ENCODE measurements at places on chromosomes 6 and 20.

- no peak for DNase-seq
These were observed 137.6 kb downstream of the CLIC5 start for GRCh38 chr6:45877970-45878590.

- no peak for DNase-seq
These were observed 17.4 kb downstream of the RCAN2 start for GRCh38 chr6:46473881-46474280.

DNA sequence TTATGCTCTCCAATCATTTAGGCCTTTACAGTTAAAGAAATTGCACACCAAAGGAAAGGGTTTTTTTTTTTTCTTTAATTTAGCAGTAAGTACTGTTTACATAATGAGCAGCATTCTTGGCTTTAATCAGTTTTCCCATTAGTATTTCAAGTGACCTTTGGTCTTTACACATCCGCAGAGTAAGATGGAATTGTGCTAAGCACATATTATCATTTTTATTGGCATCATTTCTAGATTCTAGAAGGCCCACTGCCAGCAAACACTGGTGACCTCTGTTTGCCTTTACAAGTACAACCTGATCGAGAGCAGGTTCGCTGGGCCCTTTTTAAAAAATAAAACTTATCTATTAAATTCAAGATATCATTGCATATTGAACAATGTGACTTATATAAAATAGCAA lies 104.3 kb downstream of the ADGRG6 start:
- DNase-seq: no peak

DNA sequence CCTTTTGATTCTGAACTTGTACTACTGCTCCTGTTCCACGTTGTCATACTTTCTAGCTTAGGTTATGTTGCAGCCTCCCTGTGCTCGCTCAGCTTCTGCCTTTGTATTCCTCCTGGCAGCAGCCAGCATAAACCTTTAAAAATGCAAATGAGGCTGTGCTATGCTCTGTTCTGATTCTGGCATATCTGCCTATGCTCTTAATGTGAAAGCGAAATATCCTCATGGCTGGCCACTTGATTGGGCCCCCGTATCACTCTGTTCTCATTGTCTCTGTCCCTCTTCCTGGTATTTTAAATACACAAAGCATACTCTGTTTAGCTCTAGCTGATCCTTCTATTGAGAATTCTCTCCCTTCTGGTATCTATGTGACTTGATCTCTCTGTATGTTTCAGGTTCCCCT lies 139.0 kb downstream of the JARID2 start:
- no peak for DNase-seq

- DNase-seq: no peak
These were observed 381.2 kb downstream of the C6orf118 start for GRCh38 chr6:164928057-164928727.

GRCh38 chr6:160272707-160273106 lies 14.1 kb upstream of the SLC22A2 start:
- DNase-seq: no peak

DNA sequence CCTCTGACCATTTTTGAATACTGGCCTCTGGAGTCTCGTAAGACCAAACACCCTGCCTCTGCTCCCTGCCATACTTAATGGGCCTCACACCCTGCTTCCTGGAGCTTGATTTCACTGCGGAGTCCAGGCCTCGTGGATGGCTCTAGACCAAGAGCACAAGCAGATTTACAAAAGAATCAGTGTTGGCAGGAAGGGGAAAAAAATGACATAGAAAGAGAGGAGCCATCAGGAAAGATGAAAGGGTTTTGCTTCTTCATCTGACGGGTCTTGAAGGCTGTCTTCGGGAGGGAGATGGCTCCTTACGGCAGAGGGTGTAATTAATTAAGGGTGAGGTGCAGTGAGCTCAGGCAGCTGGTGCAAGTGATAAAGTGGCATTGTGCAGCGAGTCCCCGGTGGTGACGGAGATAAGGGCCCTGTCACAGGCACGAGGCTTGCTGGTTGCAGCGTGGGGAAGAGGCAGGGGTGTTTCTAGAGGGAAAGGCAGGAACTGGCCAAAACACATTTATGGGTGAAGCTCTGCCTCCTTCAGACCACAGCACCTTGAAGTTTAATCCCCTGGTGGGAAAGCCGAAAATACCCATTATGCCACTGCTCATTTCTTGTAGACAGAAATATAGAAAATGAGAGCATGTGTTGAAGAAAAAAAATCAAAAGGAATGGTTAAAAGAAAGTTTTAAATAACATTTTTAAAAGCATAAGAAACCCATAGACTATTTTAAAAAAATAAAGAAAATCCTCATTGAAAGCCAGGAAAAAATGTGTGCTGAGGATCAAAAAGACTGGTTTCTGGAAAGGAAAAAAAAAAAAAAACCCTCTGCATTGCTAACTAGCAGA lies 128.6 kb upstream of the LRFN2 start:
- DNase-seq: no peak

- DNase-seq: no peak
These were observed 1.3 kb downstream of the HMGA1 start for GRCh38 chr6:34237722-34238584.

GRCh38 chr20:23634044-23634801 lies 3.5 kb downstream of the CST3 start:
- DNase-seq: no peak

- DNase-seq: no peak
These were observed at the start of gene HRH3 for GRCh38 chr20:62219992-62220665. HRH3 (minus strand) TSS chr20:62220278; CDS start chr20:62219970, 308 bp downstream.

- DNase-seq: no peak
These were observed 261.0 kb upstream of the THEMIS start for GRCh38 chr6:128161839-128162238.

DNA sequence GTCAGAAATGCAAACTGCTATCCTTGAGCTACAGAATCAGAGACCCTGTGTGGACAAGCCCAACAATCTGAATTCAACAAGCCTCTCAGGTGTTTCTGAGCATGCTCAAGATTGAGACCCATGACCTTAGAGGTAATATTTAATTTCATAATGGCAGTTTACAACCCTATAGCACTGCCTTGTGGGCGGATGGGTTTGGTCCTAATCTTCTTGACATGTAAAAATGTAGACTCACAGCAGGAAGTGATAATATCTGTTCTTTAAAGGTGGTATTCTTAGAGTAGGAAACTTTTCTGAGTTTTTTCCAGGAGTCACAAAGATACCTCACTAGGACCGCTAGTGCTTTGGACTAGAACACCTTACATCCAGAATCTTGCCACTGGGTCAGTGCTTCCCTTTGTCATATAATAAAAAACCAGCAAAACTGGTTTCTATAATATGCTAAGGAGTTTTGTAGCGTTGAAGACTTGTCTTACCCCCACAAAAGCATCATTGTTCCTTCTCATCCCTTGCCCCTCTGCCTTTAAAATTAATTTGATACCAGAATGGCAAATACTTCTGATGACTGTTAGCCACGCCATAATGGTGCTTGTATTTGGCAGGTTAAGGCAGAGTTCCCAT lies 52.6 kb downstream of the E2F3 start:
- no peak for DNase-seq

- DNase-seq: no peak
These were observed 13.7 kb downstream of the RBCK1 start for GRCh38 chr20:421685-422250.

DNA sequence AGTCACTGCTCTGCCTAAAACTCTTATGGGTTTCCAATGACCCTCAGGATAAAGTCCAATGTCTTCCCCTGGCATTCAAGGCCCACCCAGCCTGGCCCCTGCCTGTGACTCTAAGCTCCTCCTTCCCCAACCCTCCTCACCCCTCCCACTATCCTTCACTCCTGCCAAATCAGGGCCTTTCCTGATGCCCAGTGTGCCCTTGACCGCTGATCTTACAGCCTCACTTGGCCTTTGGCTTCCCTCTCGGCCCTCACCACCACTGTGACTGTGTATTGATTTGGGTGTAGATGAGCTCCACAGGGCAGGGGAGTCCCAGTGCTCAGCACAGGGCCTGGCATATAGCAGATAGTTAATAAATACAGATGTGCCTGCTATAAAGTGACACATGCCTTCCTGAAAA lies 115.7 kb downstream of the TOX2 start:
- DNase-seq: no peak

DNA sequence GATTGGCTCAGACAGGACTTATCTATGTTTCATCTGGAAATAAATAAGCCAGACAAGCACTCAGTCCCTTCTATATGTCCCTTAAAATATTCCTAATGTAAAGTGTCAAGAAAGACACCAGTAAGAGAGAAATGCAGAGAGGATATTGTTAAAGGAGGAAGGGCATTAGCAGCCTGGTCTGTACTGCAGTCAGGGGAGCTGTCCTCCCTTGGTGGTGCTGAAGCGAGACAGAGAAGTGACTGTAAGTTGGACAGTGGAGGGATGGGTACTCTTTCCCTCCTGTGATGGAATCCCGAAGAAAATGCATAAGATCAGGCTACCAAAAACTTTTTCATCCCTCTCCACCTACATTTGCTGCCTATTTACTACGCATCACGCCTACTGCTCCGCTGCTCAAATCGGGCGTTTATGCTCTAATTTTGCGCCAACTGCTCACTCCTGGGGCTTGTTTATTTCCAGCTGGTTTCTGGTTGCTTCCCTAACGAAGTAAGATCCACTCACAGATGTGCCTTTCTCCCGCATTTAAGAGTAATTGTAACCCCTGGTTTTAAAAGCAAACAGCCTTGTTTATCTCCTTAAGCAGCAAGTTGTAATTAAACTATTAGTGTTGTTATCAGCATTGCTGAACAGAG lies 35.2 kb downstream of the PHACTR1 start:
- DNase-seq: no peak

- DNase-seq: no peak
These were observed 5.6 kb downstream of the FBXO9 start for GRCh38 chr6:53070806-53071205.

DNA sequence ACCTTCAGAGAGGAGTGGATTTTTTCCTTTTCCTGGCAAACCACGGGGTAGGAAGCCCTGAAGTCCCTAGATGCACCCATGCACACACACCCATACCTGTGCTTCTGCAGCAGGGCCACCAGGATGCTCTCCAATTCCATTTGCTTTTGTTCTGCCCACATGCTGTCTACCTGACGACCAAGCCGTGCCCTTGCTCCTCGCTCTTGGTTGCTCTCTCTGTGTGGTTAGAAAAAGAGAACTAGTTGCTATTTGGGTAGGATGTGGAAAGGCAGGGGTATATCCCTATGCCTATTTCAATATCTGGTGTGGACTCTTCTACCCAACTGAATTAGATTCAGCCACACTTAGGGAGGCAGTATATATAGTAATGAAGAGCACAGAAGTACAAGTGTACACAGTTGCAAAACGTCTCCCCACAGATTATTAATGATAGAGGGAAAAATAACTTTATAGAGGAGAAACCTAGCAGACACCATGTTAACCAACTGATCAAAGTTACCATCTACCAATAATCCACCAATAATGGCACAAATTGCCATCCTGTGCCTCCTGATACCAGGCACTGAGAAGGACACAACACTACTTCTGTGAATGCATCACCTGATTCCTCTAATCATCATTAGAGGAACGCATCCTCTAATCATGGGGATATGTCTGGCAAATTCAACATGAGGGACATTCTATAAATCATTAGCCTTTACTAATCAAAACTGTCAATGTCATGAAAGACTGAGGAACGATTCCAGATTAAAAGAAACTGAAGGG lies 7.3 kb downstream of the GHRH start:
- DNase-seq: no peak

DNA sequence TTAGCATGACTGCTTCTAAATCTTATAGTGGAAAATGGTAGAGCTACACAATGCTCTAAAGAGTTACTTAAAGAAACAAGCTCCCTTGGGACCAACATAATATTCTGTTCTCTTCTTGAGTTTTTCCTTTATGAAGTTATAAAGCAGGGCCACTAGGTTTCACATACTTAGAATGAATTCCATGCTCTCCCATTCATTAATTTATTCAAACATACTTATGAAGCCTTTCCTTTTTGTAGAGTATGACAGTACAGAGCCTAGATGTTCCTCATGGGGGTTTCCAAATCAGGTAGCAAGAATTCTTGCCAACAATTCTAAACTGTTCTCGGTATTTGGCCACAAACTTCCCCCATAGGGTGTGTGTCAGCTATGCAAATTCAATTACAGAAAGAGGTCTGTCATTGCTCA lies 20.6 kb upstream of the FABP7 start:
- no peak for DNase-seq

- DNase-seq: no peak
These were observed 20.1 kb upstream of the UTRN start for GRCh38 chr6:144265061-144265357.

- no peak for DNase-seq
These were observed 219.9 kb upstream of the ECI2 start for GRCh38 chr6:4355241-4355640.

DNA sequence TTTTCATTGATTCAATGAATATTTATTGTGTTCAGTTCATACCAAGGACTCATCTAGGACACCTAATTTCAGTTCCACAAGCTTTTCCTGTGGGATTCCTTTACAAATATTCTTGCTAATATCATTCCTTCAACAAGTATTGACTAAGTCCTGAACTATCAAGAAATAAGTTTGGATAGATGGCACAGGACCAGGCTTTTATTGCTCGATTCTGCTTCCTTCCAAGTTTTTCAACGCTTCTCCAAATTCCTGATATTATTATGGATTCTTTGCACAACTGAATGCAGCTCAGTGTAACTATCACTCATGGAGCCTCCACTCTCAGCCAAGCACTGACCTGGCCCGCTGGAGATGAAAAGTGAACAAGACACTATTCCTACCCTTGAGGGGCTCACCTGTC lies 32.7 kb upstream of the COL21A1 start:
- no peak for DNase-seq

GRCh38 chr6:27096834-27097511 lies 150.5 kb upstream of the PRSS16 start:
- peak; percentile 36 for DNase-seq

DNA sequence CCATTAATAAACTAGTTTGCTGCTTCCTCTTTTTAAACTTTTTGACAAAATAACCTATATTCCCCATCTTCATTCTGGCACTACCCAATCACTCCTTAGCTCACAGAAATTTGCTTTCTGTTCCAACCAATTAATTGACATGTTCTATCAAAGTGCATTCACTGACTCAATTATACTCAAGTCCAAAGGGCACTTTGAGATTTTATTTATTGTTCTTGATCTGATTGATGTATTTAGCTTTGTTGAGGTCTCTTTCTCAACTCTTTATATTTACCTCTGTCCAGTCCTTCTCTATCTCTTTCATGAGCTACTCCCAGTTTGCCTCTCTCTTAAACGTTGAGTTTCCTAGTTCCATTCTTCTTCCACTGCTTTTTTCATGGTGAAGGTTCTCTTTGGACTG lies 104.4 kb upstream of the TENT5A start:
- no peak for DNase-seq

DNA sequence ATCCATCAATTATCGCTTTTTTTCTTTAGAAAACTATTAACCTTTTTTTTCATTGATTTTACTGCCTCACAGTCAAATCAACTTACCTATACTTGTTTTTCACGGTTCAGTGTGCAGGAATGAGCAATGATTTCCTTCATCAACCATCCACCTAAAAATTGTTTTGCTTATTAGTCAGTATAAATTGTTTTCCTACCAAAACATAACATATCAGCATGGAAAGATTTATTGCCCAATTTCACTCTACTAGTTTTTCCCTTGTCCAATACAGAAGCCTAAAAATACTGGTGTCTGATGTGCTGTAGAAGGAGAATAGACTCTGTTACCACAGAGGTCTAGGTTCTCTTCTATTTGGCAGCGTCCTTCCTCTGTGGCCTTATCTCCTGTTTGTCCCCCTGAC lies 558.2 kb upstream of the CITED2 start:
- DNase-seq: no peak

- DNase-seq: no peak
These were observed 733.3 kb upstream of the SLC35B3 start for GRCh38 chr6:9168669-9169068.

GRCh38 chr6:152695372-152696045 lies 2.2 kb upstream of the MYCT1 start:
- DNase-seq: no peak

Data from stimulated activated CD8-positive, alpha-beta memory T cell treated with anti-CD3 and anti-CD28 coated beads, Interleukin-7, amount 100 ng/mL, for 48 hours (primary cell).